ENCODE measurements at places on chromosomes 4 and X. TPM values are rescaled to one million over a fixed set of nuclear protein-coding genes. Genes with fewer than 3 reads are reported as not detected.

- DNase-seq: no peak
These were observed 617.1 kb upstream of the INTU start for GRCh38 chr4:127015667-127016117.

DNA sequence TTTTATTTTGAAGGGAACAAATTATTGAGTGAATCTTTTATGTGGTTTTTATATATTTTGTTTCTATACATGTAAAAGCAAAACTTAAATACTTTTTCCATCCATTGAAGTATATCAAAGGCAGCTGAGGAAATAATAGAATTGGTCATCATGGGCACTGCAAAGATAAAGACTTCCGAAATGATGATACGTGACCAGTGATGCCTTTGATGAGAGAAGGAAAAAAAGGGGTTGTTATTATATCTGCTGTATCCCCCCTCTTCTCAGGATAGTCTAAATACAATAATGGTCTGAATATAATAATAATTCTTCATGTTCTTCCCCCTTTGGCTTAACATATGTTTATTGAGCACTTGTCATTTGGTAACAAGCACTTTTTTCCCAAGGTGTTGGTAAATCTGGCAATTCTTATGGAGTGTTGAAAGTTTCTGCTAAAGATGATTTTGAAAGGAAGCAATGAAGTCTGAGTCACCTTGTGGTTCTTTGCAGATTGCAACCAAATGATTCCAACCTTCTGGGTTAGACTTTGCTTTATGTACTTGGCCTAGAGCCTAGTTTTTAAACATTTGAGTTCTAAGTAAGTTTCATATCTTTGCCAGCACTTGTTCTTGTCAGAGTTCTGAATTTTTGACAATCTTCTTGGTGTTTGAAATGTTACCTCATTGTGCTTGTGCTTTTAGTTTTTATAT, 60.8 kb downstream of the USP9X start:
- DNase-seq: no peak

Gene TDO2
- total RNA-seq: 0.70 TPM

Gene DCLK2
- 3.0 TPM for total RNA-seq

GRCh38 chrX:48626401-48627298, 29.4 kb downstream of the WDR13 start:
- no peak for DNase-seq

DNA sequence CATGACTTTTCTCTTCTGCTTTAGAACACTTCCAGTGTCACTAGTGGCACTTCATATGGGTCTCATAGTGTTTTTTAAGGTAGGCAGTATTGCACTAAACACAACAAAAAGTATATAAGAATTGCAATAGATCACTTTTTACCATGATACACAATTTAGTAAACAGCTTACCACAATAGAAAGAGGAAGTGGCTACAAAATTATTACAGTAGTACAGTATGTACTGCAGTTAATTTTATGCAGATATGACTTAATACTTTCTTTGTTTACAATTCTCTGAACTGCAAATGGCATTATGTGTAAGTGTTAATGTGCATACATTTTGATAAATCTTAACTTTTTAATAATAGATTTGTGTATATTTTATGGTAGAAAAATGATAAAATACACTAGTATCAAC, 157.3 kb downstream of the RRAGB start:
- DNase-seq: no peak

Gene PHOX2B
- 0.55 TPM for total RNA-seq

DNA sequence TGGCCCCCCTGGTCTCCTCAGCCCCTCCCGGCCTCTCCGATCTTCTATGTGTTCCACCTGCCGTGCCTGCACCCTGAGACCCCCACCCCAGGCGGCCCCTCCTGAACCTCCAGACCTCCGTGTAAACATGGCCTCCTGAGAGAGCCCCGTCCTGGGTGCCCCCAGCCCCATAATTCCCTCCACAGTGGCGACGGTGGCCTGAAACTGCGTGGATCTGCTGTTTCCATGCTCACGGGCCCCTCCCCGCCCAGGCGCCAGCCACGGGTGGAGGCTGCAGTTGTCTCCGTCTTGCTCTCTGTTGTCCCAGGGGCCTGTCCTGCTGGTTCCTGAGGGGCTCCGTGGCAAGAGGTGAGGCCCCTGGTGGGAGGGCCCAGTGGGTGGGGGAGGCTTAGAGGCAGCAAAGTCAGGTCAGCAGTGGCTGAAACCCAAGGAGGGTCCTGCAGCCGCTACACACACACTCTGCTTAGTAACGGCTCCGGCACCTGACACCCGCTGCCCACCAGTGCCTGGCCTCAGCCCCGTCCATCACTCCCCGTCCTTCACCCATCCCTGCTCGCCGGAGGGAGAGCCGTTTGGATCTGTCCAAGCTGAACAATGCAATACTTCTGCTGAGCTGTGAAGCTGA, 75.8 kb downstream of the FAM53A start:
- DNase-seq: peak; percentile 34

GRCh38 chr4:6320663-6321062, 51.0 kb downstream of the WFS1 start:
- DNase-seq: no peak

GRCh38 chr4:176309772-176310171, 10.0 kb upstream of the SPCS3 start:
- no peak for DNase-seq

DNA sequence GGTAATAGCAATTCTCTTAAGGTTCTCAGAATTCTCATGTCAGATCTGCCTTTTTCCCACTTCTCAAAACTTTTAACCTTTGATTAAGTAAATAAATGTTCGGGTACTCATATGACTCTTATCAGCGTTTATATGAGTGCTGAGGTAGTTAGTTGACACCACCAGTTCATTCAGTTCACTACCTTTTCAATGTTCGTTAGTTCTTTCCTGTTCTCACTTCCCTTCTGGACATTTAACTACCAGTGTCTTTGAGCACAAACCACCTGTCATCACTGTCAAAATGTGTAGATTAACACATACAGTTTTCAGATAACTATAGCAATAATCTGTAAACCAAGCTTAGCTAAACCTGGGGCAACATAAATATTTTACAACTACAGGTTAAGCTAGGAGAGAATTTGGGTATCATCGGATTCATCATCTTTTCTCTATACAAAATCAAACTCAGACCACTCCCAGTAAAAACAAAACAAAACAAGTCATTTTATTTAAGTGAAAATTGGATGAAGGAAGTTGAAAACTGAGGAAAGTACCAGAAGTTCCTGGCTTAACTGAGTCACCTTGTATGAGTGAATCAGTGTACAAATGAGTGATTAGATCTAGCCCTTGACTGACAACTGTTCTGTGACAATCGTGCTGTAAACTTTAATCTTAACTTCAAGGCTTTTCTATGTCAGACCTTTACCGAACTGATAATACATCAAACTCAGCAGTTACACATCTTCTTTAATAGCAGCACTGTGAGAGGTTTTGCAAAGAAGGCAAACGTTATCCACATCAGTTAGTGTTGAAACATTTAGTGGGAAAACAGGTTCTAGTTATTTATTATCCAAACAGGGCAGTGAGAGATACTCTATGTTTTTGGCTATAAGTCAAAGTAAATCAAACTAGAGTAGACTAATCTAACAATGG, 41.9 kb downstream of the ARHGEF38 start:
- DNase-seq: no peak

DNA sequence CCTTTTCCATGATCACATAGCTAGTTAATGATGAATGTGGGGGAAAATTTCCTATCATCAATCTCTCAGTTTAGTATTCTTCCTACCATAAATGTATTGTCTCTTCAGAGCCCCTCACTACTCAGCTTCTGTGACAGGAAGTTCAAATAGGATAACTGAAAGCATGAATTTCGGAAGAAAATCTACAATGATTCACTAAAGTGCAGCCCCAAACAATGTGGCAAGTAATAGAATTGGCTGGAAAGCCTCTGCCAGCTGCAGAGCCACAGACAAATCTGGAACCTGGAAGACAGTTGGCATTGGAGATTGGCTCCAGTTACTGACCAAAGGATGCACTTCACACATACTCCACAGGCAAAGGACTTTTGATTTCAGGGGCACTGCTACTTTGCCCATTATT, 35.2 kb downstream of the EGF start:
- DNase-seq: no peak

GRCh38 chr4:175790083-175790482, 22.0 kb downstream of the GPM6A start:
- DNase-seq: no peak

- DNase-seq: no peak
These were observed 248.5 kb downstream of the TENM3 start for GRCh38 chr4:182491719-182492118.

GRCh38 chr4:165326831-165327210, 648 bp upstream of the MSMO1 start:
- DNase-seq: peak; percentile 56

DNA sequence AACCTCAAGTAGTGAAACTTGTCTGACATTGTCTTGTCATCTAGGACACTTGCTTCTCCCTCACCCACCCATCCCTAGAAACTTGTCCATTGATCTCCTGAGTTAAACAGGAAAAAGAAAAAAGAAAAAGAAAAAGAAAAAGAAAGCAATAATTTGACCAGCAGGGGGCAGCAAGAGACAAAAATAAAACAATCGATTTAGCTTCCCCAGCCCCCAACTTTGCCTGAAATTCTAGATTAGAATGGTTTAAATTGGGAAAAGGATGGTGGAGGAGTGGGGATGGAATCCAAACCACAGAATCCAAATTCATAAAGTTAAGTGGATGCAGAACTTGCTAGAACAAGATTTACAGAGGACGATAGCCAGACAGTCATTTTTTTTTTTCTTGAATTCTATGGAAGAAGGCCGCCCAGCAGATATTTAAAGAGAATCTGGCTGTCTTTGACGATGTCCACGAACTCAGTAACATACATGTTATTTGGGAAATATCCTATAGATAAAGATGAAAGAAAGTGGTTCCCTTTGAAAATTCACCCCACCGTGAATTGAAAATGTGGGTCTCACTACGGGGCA, 282.9 kb downstream of the USP46 start:
- peak; percentile 64 for DNase-seq

DNA sequence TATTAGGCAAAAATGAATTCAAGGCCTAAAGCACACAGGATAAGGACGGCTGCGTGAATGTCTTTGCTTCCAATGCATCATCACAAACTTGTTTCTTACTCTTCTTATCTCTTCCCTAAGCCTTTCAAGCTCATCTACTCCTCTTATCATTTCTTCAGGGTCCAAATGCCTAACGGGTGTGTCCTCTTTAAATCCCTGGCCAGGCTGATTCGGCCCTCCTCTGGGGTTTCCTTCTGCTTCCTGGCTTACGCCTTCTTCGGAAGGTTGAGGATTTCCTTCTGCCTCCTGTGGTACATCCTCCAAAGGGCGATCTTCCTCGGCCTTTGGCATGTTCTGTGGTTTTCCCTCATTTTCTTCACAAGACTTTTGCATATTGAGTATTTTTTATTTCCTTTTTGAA, 1.3 kb downstream of the TCEAL8 start:
- peak; percentile 27 for DNase-seq

Gene SYNPO2
- 91.1 TPM for total RNA-seq

Gene UGT2B15
- 133 TPM for total RNA-seq

Gene TREX2
- 1.2 TPM for total RNA-seq

DNA sequence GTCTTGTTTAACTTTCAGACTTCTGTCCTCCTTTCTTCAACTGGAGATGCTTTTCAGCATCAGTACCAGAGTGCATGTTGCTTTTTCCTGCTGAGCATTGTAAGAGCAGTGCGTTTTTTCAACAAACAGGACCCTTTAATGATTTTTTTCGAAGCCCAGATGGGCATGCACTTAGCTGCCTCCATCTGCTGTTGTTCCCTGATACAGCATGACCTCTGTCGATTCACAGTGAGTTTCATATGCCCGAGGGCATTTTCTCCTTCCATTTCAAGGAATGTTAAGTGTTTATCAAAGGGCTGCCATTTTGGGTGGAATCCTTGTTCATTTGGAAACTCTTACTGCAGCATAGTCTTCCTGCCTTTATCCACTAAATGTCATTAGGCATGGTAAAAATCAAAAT, 428.6 kb downstream of the DTHD1 start:
- DNase-seq: no peak

Gene PABPC1L2B
- not detected for total RNA-seq

Gene UXT
- total RNA-seq: 83.1 TPM

DNA sequence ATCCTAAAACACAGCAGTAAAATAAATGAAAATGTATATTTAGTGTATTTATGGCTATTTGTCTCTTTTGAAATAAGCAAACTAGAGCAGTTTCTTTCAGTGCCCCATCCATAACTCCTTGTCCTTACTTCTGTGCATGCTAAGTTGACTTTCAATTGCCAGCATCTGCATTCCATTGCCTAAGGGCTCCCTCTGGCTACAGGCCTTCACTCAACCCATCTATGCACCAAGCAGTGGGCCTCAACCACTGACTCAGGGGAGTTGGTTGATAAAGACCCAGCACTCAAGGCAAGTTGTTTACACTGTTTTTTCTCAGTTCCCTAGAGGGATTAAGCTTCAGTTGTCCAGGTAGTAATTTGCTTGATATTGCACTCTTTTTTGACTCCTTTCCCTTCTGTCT, 265.7 kb downstream of the IQCM start:
- no peak for DNase-seq

GRCh38 chr4:146308951-146309350, 94.6 kb downstream of the REELD1 start:
- DNase-seq: no peak

DNA sequence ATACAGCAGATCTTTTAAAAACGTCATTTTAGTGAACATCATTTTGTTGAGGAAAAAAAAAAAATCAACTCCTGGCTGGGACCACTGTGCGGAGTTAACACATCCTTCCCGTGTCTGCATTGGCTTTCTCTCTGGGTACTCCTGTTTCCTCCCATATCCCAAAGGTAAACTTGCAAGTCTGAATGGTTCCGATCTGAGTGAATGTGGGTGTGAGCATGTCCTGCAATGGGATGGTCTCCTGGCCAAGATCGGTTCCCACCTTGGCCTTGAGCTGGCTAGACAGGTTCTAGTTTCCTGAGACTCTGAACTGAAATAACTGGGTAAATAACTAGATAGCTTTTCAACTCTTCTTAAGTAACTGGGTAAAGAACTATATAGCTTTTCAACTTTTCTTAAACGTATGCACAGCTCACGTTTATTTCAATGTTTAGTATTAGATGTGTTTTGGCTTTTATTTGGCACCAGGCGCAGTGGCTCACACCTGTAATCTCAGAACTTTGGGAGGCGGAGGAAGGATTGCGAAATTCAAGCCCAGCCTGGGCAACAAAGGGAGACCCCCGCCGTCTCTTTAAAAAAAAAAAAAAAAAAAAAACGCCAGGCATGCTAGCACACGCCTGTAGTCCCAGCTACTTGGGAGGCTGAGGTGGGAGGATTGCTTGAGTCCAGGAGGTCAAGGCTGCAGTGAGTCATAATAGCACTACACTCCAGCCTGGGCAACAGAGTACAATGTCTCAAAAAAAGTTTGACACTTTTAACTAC, 14.0 kb downstream of the RBMX start:
- no peak for DNase-seq
